ENCODE measurements at places on chromosomes 1 and 21.
A peak's percentile ranks its signal among the peaks of the same experiment; 100 is the strongest.

GRCh38 chr1:234924450-234925355 lies 203.9 kb downstream of the TOMM20 start:
- no peak for DNase-seq

- no peak for DNase-seq
Observed at GRCh38 chr21:40765811-40766210, 81.1 kb downstream of the DSCAM start.

DNA sequence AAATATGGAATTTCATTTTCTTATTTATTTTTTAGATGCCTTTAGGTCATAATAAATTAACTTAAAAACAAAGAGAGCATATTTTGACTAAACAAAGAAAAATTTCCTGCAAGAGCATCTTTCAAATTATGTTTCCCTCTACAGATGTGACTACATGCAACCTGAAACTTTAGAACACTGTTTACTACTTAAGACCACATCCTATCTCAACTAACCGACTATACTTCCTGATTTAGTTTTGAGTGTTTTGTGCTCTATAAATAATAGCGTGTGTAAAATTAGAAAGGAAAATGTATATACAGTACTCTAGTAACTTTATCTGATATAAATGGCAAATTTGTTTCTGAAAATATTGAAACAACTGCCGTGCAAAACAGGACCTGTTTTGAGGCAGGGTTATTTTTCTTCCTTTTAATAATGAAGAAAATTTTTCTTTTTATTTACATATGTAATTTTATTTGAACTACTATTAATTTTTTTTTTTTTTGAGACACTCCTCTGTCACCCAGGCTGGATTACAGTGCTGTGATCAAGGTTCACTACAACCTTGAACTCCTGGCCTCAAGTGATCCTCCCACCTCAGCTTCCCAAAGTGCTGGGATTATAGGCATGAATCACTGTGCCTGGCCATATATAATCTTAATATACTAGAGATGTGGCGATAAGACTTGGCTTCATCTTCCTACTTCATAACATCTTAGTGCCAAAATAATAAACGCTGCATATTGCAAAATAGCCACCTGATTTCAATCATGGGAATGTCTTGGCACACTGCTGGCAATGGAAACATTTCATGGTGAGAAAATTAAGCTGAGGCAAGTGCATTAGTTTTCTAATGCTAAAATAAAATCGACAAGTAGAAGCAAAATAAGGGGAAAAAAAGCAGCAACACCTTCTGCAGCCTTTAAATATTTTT lies 12.3 kb downstream of the ZRANB2 start:
- no peak for DNase-seq

DNA sequence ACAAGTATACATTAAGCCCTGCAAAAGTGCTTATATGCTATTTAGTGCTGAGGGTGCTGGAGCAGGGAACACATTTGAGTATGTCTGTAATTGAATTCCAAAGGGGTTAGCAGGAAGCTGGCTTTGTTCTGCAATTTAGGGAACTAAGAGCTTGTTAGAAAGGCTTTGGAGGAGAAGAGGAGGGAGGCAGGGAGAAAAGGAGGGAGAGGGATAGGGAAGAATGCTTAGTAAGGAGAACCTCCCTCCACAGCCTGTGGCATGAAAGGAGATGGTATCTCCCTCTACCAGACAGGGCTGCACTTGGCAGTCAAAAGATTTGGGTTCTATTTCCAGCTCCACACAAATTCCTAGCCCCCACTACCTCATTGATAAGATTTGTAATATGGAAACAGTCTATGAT lies 217.8 kb downstream of the DAB1 start:
- no peak for DNase-seq

DNA sequence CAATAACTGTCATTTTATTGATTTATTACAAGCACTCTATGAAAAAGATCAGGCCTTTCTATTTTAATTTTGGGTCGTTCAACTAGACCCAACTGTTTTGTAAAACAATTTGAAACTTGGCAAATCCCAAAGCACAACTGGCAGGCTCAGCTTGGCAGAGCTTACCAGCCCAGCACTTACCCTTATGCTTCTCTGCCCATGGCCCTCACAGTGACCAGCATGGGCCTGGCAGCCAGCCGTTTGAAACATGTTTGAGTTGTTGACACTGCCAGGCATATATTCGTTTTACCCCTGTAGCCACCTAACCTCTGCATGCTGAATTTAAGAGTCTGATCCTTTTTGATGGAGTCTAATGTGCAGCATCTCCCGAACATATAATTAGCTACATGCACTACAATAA lies 796.7 kb upstream of the ADGRL2 start:
- DNase-seq, result no peak

DNA sequence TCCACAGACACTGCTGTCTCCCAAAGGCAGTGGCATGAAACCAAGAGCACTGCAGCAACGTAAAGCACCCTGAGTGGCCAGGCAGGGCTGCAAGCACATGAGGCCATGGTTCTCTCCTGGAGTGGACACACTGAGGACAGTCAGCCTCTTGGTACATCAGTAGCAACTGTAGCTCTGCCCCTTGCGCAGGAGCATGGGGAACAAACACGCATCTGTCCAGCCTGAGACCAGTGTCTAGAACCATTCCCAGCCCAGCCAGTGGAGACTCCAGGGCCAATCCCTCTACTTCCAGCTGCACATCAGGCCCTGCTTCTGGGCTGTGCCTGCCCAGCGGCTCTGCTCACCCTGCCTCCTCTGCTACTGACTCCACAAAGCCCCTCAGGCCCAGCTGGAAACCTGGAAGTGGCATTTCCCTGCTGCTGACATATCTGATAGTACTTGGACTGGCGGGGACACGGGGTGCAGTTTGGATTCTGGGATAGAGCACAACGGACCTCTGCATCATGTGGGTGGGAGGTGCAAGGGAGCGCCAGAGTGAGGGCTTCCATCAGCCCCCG lies 49.0 kb downstream of the TOR1AIP2 start:
- DNase-seq, result no peak

DNA sequence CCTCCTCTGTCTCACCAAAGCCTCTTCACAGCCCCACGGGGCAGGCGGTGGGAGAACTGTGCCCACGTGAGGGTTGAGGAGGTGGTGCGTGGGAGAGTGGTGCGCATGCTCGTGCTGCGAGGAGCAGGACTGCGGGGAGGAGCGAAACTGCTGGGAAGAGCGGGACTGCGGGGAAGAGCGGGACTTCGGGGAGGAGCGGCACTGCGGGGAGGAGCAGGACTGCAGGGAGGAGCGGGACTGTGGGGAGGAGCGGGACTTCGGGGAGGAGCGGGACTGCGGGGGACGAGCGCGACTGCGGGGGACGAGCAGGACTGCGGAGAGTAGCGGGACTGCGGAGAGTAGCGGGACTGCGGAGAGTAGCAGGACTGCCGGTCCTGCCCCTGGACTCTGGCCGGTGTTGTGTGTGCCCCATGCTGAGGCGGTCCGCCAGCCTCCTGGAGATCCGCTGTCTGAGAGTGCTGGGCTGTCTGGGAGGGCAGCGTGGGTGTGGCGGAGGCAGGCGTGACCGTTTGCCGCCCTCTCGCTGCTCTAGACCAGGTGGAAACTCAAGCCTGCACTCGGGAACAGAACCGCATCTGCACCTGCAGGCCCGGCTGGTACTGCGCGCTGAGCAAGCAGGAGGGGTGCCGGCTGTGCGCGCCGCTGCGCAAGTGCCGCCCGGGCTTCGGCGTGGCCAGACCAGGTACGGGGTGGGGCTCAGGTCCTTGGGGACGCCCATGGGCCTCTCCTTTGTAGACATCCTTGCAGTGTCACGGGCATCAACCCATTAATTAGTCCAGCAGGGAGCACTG lies 24.6 kb downstream of the TNFRSF1B start:
- no peak for DNase-seq

DNA sequence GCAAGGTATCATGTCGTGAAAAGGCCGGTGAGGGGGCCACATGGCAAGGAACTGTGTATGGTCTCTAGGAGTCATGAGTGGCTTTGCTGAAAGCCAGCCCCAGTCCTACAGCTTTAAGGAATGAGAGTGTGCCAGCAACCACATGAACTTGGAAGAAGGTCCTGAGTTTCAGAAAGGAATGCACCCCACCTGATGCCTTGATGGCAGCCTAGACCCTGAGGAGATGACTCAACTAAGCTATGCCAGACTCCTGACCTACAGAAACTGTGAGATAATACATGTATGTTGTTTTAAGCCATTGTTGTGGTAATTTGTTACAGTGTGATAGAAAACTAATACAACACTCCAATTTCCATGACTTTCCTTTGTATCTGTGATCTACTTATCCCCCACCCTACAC lies 33.5 kb upstream of the AKT3 start:
- no peak for DNase-seq

DNA sequence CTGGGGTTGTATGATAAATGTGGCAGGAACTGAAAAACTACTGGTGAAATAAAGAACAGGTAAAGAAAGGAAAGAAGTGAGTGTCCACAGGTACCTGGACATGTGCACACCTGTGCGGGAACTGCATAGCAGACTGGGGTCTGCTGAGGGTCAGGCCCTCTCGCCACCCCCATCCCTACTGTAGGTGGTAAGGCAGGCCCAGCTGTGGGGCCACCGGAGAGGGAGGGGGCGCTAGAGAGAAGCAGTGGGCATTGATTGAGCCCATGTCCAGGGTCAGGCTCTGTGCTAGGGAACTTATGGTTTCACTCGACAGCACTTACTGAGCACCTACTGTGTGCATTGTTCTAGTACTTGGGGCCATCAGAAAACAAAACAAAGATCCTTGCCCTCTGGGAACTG lies 400.5 kb downstream of the MATN1 start:
- DNase-seq, result no peak

DNA sequence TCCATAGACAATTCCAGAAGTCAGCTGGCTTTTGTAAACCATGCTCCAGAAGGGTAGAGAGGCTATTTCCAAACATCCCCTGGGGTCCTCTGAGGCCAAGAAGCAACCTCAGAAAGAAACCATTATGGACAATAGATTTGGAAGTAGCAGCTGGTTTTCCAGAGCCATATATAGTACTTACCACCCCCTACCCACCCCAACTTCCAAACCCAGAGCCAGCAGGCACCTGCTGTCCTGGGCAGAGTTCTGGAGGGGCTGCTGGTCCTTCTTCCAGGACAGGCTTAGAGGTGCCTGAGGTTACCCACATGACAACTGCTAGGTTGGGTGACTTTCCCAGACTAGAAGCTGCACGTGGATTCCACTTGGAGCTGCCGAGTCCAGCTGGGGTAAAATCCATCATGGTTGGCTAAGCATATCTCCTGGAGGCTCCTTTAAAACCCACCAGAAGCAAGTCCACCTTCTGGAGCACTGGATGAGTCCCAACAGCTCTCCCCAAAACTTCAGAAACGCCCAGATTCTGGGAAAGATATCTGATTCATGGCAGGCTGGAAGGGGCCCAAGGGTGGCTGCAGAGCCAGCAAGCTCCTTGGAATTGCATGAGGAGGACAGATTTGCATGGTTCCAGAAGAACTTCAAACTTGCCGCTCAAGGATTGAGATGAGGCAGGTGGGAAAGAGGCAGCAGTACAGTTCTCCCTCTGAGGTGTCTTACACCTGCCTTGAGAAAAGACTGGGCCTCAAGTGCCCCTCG lies 5.8 kb downstream of the MYCL start:
- DNase-seq, result no peak

DNA sequence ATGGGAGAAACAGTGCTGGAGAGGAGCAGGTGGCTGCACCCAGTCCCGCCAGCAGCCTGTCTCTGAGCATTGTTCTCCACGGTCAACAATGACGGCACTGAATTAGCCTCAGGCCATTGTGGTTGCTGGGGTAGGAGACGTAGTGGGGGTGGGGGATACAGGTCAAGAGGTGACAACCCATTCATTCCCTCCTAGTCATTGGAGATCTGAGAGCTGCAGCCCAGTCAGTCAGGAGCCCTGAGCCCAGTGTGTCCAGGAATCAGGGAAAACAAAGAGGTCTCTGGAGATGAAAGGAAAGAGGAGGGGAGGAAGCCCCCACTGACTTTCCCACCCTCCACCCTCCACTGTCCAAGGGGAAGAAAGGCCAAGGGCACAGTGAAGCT lies 15.3 kb downstream of the SMIM12 start:
- DNase-seq, result no peak

- peak; percentile 55 for DNase-seq
Observed at GRCh38 chr1:162847839-162848453, 13.0 kb downstream of the CCDC190 start.

DNA sequence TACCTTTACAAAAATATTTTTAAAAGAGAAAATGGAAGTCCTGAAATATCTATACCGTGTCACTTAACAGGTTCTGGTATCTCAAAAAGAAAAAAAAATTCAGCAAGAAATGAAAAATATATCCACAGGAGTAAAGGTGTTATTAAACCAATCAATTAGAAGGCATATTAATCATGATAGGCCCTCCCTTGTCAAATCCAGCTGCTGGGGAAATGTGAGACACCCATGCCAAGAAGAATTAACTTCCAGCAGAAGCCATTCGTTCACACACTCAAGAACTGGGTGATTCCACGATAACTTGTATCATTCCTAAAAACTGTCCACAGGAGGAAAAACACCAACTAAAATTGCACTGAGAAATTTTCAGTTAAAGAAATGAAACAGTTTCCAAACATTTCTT lies 57.6 kb downstream of the APP start:
- DNase-seq, result no peak

GRCh38 chr1:197515421-197515820 lies 247.4 kb downstream of the CRB1 start:
- DNase-seq, result no peak

DNA sequence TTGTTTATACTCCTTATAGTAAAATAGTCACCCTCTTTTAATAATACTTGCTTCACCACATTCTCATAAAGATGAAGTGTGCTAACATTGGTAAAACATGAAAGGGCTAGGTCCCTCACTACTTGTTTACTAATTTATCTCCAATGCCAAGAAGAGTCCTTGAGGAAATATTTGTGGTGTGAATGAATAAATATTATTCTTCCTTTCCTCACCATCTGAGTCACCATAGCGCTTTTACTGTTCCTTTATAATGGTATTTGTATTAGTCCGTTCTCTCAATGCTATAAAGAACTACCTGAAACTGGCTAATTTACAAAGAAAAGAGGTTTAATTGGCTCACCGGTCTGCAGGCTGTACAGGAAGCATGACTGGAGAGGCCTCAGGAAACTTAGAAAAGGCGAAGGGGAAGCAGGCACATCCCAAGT lies 222.8 kb upstream of the ZRANB2 start:
- no peak for DNase-seq

- no peak for DNase-seq
Observed at GRCh38 chr21:16502897-16503296, 773.1 kb downstream of the USP25 start.

DNA sequence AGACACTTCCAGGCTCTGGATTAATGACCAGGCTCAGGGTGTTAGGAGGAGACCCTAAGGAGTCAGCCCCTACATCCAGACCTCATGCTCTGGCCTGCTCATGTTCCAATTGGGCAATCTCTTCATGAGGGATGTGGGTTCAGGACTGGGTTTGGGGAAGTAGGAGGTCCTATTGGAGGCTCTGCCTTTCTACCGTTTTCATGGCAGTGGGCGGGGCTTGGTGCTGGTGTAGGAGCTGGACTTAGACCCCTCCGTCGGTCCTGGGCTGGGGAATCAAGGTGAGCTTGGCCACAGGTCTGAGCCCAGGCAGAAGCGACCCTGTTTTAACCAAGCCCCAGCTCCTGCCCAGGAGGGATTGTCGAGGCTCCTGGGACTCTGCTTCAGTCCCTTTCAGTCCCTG lies 123.4 kb downstream of the PRDM16 start:
- no peak for DNase-seq

GRCh38 chr1:228353601-228354371 lies 52.8 kb downstream of the TRIM11 start:
- no peak for DNase-seq

- DNase-seq, result peak; percentile 92
Observed at GRCh38 chr1:44819608-44820327, 11.4 kb downstream of the BTBD19 start.

- DNase-seq, result no peak
Observed at GRCh38 chr1:39847940-39848339, 35.4 kb downstream of the TRIT1 start.

Measured in germinal center (tissue), 1 donor.